ENCODE measurements at places on chromosomes 16 and 17. TPM values are rescaled to one million over a fixed set of nuclear protein-coding genes. Genes with fewer than 3 reads are reported as not detected.

DNA sequence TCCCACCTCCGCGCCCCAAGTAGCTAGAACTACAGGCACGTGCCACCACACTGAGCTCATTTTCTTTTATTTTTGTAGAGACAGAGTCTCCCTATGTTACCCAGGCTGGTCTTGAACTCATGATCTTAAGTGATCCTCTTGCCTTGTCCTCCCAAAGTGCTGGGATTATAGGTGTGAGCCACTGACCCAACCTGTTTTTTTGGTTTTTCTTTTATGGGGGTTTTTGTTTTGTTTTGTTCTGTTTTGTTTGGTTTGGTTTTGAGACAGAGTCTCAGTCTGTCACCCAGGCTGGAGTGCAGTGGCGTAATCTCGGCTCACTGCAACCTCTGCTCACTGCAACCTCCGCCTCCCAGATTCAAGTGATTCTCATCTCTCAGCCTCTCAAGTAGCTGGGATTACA lies 16.4 kb downstream of the GID4 start:
- no peak for DNase-seq

DNA sequence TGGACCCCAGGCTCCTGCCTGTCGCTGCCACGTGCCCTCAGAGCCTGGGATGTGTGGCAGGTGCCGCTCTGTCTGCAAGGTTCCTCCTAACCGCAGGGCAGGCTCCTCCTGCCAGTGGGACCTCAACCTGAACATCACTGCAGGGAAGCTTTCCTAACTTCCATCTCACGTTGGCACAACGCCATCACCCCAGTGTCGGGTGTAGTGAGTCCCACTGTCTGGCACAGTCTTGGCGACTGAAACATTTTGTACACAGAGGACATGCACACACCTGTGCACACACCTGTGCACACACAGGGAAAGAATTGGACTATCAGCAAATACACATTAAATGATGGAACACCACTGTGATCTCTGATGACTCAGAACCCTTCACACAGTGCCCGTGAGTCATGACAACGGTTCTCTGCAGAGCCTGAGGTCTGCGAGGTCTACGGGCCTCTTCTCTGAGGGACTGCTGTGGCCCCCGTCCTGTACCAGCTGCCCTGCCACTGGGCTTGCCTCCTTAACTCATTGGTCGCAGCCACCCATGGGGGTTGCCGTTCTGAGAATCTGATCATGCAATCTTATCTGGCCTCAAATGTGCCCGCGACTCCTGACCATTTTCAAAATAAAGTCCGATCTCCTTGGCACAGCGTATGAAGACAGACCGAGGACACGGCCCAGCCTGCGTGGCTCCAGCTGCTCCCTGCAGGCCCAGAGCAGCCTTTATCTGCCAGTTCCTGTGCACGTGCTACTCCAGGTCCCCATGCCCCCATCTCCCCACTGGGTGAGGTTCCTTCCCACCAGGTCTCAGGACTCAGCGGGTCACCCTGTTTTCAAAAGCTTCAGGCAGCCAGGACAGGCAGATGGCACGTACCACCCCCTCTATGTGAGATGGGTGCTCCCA lies 7.6 kb downstream of the CCDC57 start:
- DNase-seq: no peak

DNA sequence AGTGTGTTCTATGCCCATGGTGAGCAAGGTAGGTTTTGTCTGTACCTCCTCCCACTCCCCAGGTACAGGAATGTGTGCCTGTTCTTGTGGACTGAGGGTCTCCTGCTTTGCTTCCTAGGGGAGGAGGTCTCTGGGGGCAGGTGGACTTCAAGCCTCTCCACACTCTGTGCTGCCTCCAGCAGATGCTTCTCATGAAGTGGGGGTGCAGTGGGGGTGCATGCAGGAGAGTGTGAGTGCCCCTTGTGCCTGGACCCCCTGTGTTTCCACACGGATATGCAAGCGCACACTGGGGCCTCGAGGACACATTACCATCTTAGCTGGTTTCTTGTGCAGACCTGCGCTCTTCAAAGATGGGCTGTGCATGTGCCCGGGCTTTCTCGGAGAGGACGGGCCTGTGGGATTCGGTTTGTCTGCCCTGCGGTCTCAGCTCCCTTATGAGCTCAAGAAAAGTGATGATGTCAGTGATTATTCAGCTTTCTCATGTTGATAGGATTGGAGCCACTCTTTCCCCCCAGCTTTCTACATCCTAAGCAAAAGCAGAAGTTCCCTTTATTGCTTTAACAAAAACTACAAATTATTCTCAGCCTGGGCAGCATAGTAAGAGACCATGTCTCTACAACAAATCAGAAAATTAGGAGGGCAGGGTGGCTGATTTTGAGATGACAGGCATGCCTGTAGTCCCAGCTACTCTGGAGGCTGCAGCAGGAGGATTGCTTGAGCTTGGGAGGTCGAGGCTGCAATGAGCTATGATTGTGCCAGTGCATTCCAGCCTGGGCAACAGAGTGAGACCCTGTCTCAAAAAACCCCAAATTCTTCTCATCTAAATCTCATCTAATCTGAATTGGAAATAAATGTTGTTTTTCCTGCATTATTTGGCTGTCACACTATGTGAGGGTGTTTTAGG lies 86.8 kb downstream of the RPTOR start:
- DNase-seq: no peak

DNA sequence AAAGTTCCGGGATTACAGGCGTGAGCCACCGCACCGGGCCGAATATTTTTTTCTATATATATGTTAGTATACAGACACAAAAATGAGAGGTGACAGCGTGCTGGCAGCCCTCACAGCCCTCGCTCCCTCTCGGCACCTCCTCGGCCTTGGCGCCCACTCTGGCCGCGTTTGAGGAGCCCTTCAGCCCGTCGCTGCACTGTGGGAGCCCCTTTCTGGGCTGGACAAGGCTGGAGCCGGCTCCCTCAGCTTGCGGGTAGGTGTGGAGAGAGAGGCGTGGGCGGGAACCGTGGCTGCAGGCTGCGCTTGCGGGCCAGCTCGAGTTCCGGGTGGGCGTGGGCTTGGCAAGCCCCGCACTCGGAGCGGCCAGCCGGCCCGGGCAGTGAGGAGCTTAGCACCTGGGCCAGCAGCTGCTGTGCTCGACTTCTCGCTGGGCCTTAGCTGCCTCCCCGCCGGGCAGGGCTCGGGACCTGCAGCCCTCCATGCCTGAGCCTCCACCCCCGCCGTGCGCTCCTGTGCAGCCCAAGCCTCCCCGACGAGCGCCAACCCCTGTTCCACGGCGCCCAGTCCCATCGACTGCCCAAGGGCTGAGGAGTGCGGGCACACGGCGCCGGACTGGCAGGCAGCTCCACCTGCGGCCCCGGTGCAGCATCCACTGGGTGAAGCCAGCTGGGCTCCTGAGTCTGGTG lies 1.9 kb upstream of the DPEP3 start:
- DNase-seq: no peak

DNA sequence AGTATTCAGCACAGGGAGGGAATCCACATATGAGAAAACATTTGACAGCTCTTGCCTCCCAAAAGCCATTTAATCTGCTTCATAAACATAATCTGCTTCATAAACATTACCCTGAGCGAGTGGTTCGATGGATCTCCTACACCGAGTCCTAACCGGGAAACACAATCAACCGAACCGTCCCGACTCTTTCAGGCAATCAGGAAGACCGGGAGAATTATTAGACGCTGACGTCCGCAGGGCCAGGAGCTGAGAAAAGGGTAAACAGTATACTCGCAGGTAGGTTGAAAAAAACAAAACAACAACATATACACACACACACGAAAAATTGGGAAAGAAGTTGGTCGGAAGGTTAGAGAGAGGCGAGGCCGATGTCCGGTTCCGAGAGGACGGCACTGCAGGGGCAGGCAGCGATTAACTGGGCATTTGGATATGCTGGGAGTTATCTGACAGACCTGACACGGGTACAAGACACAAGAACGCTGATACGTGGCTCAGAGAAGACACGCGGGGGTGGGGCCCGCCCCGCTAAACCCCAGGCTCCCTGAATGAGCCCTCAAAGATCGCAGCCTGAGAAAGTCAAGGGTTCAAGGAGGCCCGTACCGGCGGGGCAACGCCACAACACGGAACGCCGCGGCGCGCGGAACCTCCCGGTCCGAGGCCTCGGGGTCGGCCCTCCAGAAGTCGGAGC lies 585 bp downstream of the AP1G1 start:
- no peak for DNase-seq

- no peak for DNase-seq
Observed at GRCh38 chr17:4851084-4851483, 17.9 kb downstream of the MINK1 start.

DNA sequence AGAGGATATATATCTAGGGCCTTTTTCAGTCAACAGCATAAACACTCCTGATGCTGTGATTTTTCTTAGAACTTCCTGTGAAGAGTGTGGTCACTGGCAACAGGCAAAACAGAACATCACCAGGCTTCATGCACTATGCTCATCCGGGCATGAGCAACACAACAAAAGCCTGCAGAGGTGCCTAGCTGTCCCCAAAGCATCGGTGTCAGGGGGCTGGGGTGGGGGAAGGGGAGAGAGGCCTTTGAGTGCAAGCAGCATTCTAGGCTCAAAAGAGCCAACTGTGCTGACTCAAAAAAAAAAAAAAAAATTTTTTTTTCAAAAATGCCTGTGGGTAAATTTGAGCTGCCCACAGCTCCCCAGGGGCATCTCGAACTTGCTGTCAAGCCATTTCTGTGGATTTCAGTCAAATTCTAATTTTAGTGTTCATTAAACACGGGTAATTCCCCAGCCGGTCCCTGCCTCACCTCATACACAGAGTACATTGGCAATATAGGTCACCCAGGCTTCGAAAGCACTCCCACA lies 194.6 kb upstream of the DYNLRB2 start:
- no peak for DNase-seq

- no peak for DNase-seq
Observed at GRCh38 chr17:27567563-27567859, 63.5 kb upstream of the LGALS9 start.

DNA sequence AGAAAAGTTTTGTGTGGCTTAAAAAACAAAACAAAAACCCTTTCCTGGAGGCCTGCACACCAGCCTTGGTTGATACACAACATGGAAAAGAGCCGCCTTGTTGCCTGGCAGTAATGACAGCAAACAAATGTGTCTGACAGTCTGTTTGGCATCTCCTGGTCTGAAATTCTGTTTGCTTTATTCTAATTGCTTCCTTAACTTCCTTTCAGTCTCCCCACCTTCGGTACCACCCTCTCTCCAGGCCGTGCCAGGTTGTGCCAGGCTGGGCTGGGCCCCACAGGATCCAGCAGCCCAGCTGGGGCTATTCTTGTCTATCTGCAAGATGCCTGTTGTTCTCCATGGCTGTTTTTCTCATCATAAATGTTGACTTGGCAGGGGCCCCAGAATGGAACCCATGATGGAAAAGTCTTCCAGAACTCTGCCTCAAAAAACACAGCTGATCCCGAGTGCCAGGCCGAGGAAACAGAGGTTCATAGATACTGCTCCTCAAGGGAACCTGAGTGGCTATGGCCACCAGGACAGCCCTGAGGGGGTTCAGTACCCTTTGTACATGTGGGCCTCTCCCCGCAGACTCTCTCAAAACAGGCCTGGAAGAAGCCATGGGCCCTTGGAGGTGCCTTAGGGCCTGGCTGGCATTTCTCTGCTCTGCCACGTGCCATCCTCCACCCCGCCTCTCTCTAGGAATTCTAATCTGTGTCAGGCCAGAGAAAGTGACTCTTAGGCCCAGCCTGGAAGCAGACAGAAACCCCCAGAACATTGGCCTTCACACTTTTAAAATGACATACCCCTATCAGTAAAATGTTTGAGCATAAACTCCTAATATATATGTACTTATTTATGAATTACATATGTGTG lies 50.5 kb downstream of the YPEL2 start:
- DNase-seq: peak; percentile 47

DNA sequence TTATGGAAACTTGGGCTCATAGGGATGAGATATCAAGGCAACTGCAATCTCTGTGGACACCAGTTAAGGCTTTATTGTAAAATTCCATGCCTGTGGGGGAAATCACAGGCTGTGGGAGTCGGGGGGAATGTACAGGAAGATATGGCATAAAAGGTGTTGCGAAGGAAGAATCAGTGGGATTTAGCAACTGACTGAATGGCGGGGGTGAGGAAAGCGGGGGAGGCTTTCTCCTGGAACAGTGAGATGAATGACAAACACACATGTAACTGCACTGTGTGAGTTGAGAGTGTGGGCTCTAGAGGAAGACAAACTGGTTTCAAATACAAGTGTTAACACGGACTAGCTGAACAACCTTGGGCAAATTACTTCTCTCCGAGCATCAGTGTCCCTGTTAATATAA lies 143.7 kb downstream of the PRKCB start:
- no peak for DNase-seq

DNA sequence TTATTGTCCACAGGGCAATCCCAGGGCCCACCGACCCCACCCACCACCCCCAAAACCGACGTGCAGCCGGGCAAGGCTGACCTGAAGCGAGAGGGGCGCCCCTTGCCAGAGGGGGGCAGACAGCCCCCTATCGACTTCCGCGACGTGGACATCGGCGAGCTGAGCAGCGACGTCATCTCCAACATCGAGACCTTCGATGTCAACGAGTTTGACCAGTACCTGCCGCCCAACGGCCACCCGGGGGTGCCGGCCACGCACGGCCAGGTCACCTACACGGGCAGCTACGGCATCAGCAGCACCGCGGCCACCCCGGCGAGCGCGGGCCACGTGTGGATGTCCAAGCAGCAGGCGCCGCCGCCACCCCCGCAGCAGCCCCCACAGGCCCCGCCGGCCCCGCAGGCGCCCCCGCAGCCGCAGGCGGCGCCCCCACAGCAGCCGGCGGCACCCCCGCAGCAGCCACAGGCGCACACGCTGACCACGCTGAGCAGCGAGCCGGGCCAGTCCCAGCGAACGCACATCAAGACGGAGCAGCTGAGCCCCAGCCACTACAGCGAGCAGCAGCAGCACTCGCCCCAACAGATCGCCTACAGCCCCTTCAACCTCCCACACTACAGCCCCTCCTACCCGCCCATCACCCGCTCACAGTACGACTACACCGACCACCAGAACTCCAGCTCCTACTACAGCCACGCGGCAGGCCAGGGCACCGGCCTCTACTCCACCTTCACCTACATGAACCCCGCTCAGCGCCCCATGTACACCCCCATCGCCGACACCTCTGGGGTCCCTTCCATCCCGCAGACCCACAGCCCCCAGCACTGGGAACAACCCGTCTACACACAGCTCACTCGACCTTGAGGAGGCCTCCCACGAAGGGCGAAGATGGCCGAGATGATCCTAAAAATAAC lies 3.0 kb downstream of the SOX9 start:
- no peak for DNase-seq

GRCh38 chr16:12027558-12028287 lies 51.2 kb downstream of the SNX29 start:
- no peak for DNase-seq

DNA sequence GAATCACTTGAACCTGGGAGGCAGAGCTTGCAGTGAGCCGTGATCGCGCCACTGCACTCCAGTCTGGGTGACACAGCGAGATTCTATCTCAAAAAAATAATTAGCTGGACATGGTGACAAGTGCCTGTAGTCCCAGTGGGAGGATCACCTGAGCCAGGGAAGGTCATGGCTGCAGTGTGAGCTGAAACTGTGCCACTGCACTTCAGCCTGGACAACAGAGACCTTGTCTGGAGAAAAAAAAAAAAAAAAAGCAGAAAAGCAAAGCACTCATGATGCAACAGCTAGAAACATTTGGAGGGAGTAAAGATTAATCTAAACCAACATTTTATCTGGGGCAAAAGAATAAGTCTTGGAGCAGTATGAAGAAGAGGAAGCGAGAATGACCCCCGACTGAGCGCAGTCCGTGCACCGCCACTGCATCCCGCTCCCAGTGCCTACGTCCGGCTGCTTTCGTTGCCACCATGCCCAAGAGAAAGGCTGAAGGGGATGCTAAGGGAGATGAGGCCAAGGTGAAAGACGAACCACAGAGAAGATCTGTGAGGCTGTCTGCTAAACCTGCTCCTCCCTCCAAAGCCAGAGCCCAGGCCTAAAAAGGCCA lies 8.2 kb downstream of the PRPSAP1 start:
- no peak for DNase-seq

The KCNAB3 gene
- 1.4 TPM for total RNA-seq

The ADAD2 gene
- not detected for total RNA-seq

The SEPTIN12 gene
- not detected for total RNA-seq

The PPP1R27 gene
- not detected for total RNA-seq

Data from tibial nerve (tissue), 4 donors.